Inflammatory macrophage (primary cell): ENCODE measurements at places on chromosomes 6 and 20.

DNA sequence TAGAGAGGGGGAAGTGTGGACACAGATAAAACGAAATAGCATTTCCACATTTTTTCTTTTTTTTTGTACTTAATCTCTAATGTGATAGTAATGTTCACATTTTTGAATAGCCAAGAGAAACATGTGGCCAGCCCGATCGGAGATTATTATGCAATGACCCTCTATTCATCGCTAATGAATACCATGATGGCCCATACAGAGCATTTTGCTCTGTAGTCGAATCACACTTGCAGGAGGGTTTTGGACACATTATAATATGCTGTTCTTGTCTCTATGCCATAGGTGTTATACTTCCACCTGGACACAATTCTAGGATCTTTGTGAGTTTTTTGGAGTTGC is 60.1 kb downstream of the MTHFD1L start:
- no peak for DNase-seq

- DNase-seq, result no peak
Observed at GRCh38 chr20:33864324-33864963, 53.3 kb downstream of the CHMP4B start.

DNA sequence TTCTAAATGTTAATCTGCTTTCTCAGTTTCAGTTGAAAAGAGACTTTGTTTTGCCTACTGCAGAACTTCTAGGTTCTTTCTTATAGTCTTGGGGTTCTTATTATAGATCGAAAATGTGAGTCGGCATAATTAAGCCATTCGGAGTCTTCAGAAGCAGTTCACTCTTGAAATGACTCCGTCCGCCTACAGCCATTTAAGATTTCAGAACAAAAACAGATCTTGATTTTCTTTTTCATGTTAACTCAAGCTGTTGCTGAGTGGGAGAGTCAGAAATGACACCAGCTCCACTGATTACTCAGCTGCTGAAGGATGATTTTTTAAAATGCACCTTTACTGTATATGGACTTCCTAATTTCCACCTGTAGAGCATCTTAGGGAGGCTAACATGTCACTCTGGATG is 15.9 kb downstream of the PRDM1 start:
- no peak for DNase-seq

- DNase-seq, result peak; percentile 29
Observed at GRCh38 chr6:154247119-154247861, 109.3 kb downstream of the IPCEF1 start.

GRCh38 chr6:125486881-125487280 is 185.1 kb upstream of the HDDC2 start:
- DNase-seq, result no peak

DNA sequence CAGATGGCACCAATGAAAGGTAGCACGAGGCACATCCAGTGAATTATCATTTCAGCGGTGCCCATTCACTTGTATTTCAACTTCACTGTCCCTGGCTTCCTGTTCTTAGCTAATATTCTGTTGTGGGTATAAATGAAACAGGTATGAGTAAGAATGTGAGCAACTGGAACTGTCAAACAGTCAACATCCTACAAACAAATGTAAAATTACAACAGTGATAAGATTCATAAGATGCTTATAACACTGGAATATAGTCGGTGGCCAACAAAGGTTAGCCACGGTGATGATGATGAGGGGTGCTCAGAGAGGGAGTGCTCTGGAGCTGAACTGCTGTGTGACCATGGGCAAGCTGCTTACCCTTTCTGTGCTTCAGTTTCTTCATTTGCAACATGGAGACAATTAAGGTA is 74.9 kb upstream of the TOX2 start:
- no peak for DNase-seq

GRCh38 chr6:25697537-25698340 is 45.7 kb downstream of the SCGN start:
- peak; percentile 6 for DNase-seq

- DNase-seq, result no peak
Observed at GRCh38 chr20:31548820-31549512, 34.7 kb downstream of the HM13 start.

DNA sequence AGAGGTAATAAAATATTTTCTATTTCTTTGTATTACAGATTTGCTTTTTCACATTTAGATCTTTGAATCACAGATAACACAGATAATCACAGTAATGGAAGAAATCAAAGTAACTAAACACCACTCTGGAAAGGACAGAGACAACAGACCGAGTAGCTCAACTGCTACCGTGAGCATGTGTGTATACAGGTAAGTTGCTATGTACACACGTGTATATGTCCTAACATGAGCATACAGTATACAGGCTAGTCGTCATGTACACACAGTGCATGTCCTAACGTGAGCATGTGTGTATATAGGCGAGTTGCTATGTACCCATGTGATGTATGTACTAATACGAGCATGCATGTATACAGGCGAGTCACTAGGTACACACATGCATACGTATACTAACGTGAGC is 379.0 kb downstream of the THBS2 start:
- DNase-seq, result no peak

DNA sequence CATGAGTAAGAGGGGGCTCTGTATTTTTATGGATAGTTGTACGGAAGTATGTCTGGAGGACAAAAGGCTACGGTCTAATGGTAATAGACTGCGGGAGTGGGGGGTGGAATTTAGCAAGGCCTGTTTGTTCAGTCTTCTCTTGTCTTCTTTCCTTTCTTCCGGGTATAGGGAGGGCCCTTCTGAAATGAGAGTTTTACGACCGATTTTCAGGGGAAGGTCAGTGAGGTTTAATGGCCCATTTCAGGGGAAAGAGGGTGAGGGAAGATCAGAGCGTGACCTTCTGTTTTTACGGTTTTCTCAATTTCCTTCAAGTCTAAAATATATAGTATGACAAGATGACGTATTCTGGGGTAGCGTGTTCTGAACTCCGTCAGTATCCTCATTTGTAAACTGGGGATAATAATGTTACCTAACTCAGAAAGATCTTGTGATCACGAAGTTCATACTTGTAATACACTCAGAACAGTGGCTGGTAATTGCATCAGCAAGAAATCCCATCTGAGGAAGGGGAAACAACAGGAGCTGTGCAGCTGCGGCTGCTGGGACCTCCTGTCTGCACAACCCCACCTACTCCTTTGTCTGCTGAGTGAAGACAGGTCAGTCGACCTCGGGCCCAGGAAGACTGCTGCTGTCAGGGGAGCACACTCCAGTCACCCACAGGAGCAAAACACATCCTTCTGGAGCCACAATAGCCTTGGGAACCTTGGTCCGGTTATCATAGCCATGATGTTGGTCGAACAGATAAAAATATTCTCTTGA is 90.4 kb downstream of the MAP3K7 start:
- DNase-seq, result no peak

DNA sequence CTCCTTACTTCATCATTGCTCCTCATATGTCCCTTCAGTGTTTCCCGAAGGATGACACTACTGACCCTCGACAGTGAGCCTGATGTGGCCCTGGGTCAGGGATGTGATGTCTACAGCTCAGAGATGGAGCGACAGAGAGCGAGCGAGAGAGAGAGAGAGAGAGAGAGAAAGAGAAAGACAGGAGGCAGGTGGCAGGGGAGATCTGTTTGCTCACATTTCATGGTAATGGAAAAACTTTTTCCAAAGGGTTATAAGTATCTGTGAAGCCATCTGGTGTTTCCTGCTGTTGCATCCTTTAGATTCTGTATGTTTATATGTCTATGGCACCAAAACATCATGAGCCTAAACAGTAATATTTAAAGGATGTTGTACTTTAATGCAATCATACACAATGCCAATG is 77.2 kb downstream of the PPP1R3G start:
- no peak for DNase-seq

GRCh38 chr20:3164763-3165410 is 5.2 kb upstream of the FASTKD5 start:
- no peak for DNase-seq

DNA sequence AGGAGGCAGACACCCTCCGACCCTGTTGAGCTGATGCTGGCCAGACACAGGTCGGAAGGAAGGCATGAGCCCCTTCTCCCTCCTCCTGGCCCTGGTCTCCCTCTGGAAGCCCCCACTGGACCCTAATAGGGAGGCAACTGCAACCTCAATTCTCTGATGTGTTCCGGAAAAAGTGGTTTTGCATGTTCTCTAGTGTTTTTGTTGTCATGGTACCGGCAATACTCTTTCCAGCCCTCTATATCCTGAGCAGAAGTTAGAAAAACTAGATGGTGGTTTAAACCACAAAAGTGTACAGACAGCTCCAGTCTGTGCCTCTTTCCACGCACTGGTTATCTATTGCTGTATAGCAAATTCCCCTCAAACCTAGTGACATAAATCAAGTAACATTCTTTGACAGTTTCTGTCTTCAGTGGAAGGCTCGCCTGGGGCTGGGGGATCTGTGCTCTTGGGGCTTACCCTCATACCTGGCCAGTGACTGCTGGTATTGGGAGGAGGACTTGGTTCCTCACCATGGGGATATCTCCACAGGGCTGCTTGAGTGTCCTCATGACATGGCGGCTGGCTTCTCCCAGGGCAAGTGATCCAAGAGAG is 37.0 kb downstream of the SYTL3 start:
- DNase-seq, result peak; percentile 36

GRCh38 chr20:10665027-10665561 is 8.7 kb downstream of the JAG1 start:
- DNase-seq, result no peak
